Stimulated activated naive CD8-positive, alpha-beta T cell treated with anti-CD3 and anti-CD28 coated beads, Interleukin-15, Interleukin-2, amounts not matched to agents 100 U/mL and 50 U/mL, for 24 hours (primary cell): ENCODE measurements at places on chromosomes 16 and 17.

DNA sequence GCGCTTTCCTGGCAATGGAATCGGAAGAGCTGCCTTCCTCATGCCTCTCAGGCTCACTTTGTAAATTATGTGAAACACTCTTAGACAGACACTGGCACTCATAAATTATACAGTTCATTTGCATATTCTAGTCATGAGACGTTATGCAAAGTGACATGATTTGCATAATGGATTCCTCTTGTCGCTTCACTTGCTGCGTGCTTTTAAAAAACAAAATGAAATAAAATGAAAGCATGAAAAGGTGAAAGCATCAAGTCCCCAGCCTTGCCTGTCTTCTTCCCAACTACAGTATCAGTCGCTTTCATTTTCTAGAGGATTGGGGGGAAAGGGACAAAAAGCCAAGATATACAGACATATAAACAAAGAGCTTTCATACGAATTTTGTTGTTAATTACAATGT lies 252.8 kb upstream of the PMFBP1 start:
- no peak for DNase-seq

DNA sequence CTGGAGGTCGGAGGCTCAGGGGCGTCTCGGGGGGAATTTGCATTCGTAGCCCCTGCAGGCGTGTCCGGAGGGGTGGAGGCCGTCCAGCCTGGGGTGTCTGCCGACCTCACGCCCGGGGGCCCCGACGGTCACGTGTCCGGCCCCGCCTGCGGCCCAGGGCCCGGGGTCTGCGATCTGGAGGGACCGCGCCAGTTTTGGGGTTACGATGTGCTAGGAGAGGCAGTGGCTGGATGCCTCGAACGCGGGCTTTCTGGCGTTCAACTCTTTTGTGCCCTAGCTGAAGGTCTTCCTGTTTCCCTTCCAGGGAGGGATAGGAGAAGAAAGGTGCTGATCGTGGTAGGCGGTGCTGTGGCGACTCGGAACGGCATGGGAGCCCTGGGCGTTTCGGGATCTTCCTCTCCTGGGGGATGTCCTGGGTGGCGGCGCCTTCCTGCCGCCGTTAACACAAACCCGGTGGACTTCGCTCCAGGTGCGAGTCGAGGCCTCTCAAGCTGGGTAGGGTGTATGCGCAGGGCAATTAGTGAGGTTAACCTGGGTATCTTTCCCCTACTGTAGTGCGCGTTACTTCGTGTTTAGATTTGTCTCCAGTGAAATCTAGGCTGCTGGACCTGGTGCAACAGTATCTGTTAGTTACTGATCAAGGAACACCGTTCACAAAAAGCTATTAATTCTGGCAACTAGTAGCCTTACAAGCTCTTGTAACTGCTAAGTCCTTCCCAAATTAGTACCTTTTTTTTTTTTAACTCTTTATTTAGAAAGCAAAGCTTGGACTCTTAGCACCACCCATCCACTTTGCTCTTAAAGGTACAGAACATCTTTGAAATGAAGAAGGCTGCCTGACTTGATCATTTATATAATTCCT lies 1.3 kb downstream of the AKAP1 start:
- peak; percentile 19 for DNase-seq

- no peak for DNase-seq
Observed at GRCh38 chr17:55299890-55300289, 35.1 kb downstream of the HLF start.

- DNase-seq = no peak
Observed at GRCh38 chr17:78818932-78819331, 21.7 kb downstream of the USP36 start.

GRCh38 chr17:77427391-77427991 lies 286.7 kb downstream of the SEC14L1 start:
- DNase-seq = no peak
